Esophagus squamous epithelium (tissue), 5 donors: ENCODE measurements at places on chromosomes 2 and 18.
A peak's percentile ranks its signal among the peaks of the same experiment; 100 is the strongest.

GRCh38 chr2:206798000-206798399 is 32.6 kb downstream of the FASTKD2 start:
- DNase-seq, result no peak

- DNase-seq, result no peak
Measured at GRCh38 chr18:35153609-35154272, 87.1 kb upstream of the ZNF397 start.

- DNase-seq, result no peak
Measured at GRCh38 chr2:877747-878146, 72.9 kb upstream of the SNTG2 start.

GRCh38 chr2:74334931-74335333 is 8.3 kb downstream of the SLC4A5 start:
- DNase-seq, result peak; percentile 2

GRCh38 chr2:133788386-133788785 is 220.1 kb upstream of the NCKAP5 start:
- DNase-seq, result no peak

GRCh38 chr2:50594233-50594632 is 437.7 kb downstream of the NRXN1 start:
- no peak for DNase-seq

DNA sequence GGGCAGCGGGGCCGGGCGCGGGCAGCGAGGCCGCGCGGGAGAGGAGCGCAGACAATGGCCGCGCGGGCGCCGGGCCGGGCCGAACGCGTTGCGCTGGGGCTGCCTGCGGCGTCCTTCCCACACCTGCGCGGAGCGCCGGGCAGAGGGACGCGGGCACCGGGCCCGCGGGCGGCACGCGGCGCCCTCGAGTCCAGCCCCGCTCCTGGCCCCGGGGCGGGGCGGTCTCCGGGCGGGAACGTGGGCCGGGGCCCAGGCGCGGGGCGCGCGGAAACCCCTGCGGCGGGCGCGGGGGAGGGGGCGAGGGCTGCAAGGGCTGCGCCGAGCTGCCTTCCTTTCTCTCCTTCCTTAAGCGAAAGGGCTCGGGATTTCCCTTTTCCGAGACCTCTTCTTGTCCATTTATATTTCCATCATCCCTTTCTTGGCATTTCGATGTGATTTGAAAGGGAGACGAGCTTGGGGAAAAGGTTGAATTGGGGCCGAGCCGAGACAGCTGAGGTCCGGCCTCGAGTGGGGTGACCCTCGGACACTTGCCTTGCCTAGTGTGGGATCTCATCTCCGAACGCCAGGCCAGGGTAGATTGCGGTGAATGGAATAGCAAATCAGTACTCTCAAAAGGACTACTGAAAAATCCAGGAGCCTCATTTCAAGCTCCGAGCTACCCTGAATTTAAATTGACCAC is 676 bp downstream of the KLHL23 start:
- no peak for DNase-seq
